ENCODE measurements at places on chromosomes 4 and X.

DNA sequence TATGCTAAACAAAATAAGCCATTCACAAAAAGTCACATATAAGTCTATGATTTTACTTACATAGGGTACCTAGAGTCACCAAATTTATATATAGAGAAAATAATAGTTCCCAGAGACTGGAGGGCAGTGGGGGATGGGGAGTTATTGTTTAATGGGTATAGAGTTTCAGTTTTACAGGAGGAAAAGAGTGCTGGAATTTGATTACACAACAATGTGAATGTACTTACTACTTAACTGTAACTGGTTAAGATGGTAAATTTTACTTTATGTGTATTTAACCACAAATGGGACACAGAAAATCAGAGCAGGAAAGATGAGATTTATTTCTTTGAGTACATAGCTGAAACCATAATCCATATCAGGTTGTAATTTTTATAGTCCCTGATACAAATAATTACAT, 144.4 kb downstream of the TMA16 start:
- no peak for DNase-seq

- no peak for DNase-seq
Measured at GRCh38 chr4:8855818-8856245, 15.8 kb downstream of the HMX1 start.

DNA sequence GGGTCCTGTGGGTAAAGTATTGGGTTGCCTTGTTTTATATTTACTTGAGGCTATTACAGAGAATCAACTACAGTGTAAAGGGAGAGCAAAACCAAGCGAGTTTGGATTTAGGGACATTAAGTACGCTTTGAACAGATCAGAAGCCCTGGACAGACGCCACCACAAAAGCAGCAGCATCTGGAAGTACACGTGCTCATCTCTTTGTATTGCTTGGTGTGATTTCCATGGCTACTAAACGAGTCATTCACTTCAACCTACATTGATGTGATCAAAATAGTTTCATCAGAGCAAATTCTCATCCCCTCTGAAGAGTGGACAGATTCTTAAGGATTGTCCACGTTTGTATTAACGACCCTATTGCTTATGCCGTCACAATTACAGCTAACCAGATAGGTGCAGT, 85.1 kb downstream of the SORBS2 start:
- DNase-seq, result no peak

GRCh38 chrX:17655211-17656034, 81.9 kb upstream of the SCML1 start:
- no peak for DNase-seq

- DNase-seq, result no peak
Measured at GRCh38 chr4:23234716-23235115, 542.0 kb downstream of the GBA3 start.

DNA sequence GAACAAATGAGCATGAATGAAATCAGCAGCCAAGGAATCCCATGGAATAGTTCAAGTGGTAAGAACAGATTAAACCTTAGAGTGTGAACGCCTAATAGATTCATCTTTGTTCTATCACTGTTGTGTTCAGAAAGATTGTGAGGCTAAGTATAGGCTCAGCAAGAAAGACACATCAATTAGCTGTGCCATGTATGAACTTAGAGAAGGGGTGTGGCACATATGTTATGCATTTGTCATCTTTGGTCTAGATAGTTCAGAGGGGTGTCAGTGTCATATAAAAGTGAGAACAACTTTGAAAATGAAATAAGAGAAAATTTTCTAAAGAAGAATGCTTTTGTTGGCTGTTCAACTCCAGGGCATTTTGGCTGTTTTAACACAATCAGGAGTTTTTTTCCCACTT, 9.4 kb downstream of the DAPP1 start:
- no peak for DNase-seq

DNA sequence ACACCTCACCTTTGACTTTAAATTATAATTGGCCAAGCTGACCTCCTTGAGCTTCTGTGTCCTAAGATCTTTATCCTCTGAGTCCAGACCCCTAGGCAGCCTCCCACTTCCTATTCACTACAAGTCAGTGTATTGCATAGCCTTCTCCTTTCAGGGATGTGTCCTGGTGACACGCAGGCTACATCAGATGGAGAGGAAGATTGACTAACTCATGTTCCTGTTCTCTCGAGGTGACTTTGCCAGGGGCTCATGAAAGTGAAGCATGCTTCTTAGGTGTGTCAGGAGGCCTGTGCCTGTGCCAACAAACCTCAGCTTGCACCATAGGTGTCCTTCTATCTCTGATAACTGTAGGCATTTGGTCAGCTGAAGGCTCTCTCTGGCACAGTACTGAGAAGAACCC, 195.7 kb upstream of the HS3ST1 start:
- no peak for DNase-seq

- no peak for DNase-seq
Measured at GRCh38 chr4:94889523-94889922, 131.8 kb downstream of the BMPR1B start.

DNA sequence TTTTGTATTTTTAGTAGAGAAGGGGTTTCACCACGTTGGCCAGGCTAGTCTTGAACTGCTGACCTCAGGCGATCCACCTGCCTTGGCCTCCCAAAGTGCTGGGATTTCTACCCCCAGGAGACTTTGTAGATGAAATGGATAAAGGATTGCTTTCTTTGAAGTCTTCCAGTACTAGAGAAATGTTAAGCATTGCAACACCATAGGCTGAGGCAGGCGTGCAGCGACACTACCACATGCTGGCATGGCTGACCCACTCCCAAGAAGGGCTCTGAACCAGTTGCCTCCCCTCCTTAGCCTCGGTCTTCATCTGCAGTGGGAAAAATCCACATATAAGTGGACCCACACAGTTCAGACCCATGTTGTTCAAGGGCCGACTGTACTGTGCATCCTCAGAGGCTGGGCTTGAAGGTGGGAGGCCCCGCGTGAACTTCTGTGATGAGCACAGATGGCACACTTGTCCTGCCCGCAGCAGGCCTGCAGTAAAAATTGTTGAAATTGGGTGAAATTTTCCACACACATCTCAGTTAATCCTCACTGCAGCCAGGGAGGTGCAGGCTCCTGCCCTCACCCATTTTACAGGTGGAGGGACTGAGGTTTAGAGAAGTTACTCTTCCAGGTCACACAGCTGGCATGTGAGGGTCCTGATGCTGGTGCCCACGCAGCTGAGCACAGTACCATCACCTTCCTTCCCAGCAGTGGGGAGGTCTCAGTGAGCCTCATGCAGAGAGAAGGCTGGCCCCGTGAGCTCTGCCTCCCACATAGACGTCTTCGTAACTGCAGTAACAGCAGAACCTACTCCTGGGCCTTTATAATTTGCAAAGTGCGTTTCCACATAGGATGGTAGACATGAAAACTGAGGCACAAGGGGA, 35.5 kb downstream of the HTRA3 start:
- DNase-seq, result no peak

GRCh38 chrX:139298437-139298836, 232.1 kb upstream of the F9 start:
- DNase-seq, result no peak

DNA sequence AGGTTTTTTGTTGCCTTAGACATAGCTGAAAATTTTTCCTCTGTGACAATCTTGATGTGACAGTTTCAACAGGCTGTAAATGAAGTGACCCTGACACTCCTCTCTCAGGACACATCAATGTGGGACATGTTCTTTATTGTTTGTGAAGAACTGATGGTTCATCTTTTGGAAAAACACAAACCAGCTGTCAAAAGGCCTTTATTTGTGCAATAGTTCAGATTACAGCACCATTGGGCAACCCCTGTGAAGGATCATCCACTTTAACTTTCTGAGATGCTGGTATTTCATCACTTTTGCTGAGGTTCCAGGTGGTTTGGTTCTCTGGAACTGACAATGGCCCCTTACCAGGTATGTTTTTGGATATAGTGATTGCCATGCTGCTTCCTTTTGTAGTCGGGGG, 40.3 kb downstream of the OSTC start:
- no peak for DNase-seq

DNA sequence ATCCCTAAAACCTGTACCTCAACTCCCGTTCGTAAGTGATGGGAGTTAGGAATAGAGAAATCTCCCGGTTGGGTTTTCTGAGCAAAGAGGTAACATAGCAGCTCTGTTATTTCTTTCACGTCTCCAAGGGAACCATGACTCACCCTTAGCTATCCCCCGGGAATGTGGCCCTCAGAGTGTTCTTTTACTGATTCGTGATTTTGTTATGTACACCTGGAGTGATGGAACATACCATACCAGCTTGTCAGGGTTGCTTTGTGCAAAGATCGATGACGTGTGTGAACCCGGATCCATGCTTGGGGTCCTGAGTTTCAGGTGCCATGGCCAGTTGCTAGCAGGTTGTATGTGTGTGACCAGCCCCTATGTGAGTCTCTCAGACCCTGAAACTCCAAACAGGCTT, 52.6 kb downstream of the HPRT1 start:
- no peak for DNase-seq

DNA sequence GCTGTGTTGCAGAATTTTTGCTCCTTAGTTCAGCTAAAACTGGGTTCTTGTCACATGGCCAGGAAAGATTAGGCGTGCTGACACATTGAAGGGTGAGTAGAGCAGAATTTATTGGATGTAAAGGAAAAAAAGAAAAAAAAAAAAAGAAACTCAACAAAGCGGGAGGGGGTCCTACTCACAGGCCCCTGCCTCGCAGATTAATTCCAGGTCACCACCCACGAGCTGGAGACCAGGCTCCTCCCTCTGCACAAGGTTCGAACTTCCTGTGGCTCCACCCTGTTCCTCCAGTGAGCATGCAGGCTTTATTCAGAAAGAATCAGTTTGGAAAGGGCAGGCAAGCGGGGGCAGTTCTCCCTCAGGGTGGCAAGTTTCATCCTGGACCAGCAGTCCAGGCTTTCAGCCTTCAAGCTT, 17.1 kb downstream of the MGST2 start:
- DNase-seq, result no peak

- no peak for DNase-seq
Measured at GRCh38 chrX:103051260-103051789, 12.6 kb downstream of the BEX1 start.

DNA sequence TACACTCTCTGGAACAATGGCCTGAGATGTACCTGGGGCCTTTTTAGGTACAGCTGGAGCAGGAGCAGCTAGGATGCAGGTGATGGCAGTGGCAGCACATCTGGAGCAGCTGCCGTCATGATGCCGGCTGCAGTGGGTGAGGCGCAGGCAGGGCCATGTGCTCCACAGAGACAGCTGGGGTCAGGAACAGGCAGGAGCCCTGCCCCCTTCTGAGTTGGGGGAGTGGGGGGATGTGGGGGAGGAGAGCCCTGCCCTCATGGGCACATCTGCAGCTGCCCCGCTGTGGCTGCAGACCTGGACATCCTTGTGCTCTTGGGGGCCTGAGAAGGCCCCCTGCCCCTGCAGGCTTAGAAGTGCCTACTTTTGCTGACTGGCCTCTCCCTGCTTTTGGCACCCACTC, 352.8 kb upstream of the PABPC5 start:
- DNase-seq, result no peak
